ENCODE measurements at places on chromosomes 5 and 9.

GRCh38 chr9:97855899-97856298 is 2.9 kb downstream of the FOXE1 start:
- no peak for DNase-seq

GRCh38 chr5:175850119-175850845 is 21.1 kb upstream of the CPLX2 start:
- no peak for DNase-seq

- DNase-seq, result no peak
These were observed 115.8 kb downstream of the RXRA start for GRCh38 chr9:134442085-134442474.

DNA sequence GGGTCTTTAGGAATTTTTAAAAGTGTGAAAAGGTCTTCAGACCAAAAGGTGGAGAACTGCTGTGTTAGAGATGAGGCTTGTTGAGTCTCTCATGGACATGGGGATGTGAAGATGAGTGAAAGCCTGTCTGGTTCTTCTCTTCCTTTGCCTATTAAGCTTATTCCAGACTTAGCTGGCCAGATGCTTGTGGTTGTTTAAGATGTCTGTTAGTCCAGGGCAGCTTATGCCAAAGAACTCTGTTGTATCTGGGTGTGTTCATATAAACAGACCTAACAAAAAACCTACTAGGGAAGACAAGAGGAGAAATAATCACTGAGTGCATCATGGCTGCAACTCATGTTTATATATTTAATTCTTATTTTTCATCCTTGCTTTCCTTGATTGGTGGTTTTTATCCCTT is 57.5 kb upstream of the NCS1 start:
- no peak for DNase-seq

DNA sequence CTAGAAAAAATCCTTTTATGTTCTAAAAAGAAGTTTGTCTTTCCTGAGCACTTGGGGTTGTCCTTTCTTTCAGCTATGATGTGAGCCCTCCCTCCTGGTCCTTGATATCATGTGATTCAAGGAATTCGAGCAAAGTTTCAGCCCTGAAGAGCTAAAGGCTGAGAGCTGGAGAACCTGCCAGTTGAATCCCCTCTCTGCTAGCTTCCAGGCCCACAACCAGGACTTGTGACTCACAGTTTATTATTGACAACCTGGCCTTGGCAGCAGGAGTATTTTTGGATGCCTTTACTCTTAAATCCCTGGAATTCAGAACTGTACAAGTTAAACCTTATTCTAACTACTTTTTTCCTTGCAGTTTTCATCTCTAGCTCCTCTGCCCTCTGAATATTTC is 182.8 kb downstream of the SPOCK1 start:
- DNase-seq, result no peak

DNA sequence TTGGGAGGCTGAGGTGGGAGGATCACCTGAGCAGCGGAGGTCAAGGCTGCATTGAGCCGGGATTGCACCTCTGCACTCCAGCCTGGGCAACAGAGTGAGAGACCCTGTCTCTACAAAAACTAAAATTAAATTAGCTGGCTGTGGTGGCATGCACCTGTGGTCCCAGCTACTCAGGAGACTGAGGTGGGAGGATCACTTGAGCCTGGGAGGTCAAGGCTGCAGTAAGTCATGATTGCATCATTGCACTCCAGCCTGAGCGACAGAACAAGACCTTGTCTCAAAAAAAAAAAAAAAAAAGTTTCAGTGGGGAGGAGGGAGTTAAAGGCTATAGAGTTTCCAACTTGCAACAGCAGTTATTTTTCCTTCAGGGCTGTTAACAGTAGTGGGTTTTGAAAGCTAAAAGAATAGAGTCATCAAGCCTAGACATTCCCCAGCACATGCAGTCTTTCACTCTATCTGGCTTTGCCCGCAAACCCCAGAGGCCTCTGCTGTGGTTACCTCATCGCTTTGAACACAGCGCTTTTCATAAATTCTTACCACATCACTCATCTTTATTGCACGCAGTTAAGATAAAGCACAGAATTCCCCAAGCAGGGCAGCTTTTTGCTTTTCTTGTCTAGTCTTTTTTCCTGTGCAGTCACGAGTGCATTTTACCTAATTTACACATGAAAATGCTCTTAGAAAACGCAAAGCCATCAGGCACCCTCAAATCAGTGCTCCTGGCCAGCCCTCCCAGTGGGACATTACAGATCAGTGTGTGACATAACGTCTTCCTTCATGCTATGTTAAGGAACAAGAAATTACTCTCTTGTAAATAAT is 8.7 kb upstream of the SLC2A8 start:
- DNase-seq, result peak; percentile 54

GRCh38 chr9:120965344-120966012 is 38.9 kb upstream of the TRAF1 start:
- no peak for DNase-seq

DNA sequence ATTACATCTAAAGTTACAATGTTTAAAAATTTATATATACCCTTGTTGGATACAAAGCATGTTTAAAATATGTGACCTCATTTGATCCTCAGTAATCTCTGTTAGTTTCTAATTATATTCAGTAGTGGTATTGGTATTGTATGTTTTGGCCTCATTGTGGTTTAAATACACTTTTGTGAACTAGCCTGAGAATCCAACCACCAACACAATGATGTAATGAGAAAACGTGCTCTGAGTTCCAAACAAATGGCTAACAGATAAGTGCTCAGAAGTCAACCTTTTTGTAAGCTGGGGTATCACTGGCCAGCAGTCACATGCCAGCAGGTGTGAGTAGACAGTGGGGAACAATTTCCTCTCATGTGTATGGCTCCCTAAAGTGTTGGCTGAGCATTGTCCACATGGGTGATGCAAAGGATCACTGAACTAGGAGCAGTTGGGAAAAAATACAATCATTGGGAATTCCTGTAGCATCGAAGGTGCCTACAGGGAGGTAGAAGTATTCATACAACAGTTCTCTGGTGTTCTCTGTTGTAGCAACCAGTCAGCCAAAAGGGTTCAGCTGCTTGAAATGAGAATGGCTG is 56.1 kb downstream of the DOCK8 start:
- DNase-seq, result no peak

GRCh38 chr9:126781186-126782052 is 23.4 kb upstream of the ZBTB43 start:
- DNase-seq, result peak; percentile 77

- DNase-seq, result no peak
These were observed 624 bp upstream of the RETREG1 start for GRCh38 chr5:16617274-16617968.

- DNase-seq, result no peak
These were observed 16.4 kb downstream of the MFAP3 start for GRCh38 chr5:154055201-154055600.

DNA sequence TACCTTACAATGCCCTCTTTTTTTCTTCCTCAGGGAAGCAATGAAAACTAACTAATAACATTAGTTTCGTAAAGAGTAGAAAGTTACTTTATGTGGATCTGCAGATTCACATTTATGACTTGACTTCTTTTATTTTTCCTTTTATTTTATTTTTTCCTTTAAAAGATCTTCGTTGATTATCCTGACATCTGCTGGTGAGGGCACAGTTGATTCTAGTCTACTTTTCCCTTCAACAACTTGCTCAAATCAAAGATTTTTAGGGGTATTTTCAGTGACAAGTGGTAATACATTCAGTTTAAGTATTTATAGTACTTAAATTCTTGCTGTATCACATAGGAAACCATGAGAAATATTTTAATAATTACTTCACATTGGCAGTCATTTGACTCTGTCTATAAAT is 4.9 kb downstream of the EDIL3 start:
- DNase-seq, result no peak

GRCh38 chr9:99582814-99583213 is 238.9 kb upstream of the NR4A3 start:
- DNase-seq, result no peak

GRCh38 chr9:87675906-87676515 is 49.9 kb upstream of the CTSL start:
- no peak for DNase-seq

- no peak for DNase-seq
These were observed 475.2 kb downstream of the CDK5RAP2 start for GRCh38 chr9:120104771-120105170.

DNA sequence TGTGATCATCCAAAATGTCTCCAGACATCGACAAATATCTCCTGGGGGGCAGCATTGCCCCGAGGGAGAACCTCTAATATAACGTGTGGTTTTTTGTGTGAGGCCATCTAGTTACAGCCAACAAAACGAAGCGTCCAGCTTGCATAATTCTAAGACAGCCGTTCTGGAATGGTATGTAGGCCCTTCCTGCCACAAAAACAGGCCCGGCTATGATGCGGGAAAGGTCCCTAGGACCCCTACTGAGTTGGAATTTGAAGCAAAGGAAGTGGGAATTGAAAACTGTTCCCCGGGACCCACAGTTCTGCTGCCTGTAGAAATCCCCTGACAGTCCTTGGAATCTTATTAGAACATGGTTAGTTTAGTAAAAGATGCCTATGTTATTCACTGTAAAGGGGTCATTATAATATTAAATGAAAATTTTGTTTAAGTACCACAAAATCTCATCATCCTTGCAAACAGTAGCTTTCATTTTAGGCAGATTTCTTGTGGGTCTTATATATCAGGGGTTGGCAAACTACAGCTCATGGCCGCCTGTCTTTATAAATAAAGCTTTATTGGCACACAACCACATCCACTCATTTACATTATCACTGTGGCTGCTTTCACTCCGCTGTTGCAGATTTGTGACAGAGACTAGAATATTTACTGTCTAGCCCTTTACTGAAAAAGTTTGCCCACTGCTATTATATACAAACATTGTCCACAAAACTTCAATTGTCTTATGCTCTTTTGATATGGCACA is 70.7 kb downstream of the MSX2 start:
- DNase-seq, result no peak

- no peak for DNase-seq
These were observed 643 bp downstream of the PLEKHG4B start for GRCh38 chr5:92401-93220.

- DNase-seq, result no peak
These were observed 810.6 kb downstream of the TLE4 start for GRCh38 chr9:80382211-80382891.

- DNase-seq, result no peak
These were observed 76.6 kb downstream of the CD180 start for GRCh38 chr5:67120032-67120431.

DNA sequence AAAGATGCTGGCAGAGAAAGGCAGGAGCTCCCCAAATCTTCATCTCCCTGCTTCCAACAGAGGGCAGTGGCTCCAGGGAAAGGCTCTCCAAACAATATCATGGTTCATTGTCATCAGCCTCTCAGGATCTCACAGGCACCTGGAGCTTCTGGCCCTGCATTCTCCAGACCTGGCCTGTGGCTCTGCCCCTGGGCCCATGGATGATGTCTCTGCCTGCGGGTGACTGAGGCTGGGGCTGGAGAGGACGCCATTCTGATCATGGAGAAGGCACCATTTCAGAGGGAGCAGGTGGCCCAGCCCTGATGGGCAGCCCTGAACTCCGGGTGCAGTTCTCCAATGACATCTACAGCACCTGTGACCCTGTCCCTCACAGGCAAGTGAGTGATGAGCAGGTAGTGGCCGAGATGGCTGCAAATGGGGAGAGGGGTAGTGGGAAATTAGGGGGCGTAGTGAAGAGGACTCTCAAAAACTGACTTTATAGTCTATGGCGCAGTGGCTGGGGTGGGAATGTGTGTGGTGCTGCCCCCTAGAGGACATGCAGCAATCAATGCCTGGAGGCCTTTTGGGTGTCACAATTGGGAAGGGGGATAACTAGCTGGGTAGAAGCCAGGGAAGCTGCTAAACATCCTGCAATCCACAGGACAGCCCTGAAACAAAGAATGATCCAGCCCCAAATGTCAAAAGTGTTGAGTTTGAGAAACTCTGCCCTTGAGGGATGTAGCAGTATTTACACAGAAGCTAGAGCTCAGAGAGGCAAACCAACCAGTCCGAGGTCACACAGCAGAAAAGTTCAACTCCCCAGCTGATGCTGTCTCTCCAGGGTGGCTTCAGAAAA is 3.2 kb downstream of the SH3PXD2B start:
- no peak for DNase-seq

- no peak for DNase-seq
These were observed 310.4 kb downstream of the SLF1 start for GRCh38 chr5:94928891-94929290.

GRCh38 chr9:124074746-124075145 is 63.2 kb downstream of the LHX2 start:
- DNase-seq, result no peak

GRCh38 chr5:68419637-68420452 is 204.3 kb downstream of the PIK3R1 start:
- no peak for DNase-seq

DNA sequence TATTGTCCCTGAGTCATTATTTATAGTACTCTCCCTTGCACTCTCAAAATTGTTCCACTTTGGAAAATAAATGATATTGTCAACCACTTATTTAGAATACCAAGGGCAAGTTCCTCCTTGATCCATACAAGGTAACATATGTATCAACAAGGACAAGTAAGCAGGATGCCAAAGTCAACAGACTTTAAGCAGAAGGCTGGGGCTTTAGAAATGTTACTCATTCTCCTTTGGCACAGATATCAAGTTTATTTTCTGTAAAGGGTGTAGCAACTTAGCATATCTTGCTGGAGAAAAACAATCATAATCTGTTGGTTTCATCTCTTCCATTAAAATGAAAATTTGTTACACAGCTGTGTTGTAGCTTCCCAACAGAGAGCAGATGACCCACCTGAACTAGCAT is 248.7 kb upstream of the SLC30A5 start:
- no peak for DNase-seq

DNA sequence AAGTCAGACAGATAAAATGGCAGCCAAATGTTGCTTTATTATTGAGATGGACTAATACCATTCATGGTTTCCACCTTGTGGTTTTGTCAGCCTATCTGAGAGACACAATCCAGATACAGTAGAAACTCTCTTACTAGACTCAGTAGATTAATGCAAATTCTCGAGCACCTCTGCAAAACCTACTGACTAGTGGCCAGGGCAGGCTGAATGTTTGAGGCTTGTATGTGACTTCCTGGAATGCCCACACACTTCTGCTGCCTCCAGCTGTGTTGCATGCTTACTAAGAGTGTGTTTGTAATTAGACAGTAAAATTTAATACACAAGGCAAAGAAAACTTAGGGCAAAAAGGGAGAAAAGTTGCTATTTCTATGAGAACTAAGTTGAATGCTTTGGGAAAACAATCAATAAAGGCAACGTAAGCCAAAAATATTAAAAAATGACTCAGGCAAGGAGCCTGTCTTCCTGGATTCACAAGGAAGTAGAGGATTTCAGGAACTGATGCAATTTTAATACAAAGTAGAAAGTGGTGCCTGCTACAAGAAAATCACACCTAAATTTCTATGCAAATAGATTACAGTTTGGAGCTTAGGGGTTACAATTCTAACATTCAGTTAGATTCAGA is 30.2 kb upstream of the CCNG1 start:
- no peak for DNase-seq

GRCh38 chr5:159405611-159406031 is 75.3 kb upstream of the IL12B start:
- no peak for DNase-seq

GRCh38 chr5:131644822-131645221 is 9.8 kb upstream of the RAPGEF6 start:
- DNase-seq, result no peak

DNA sequence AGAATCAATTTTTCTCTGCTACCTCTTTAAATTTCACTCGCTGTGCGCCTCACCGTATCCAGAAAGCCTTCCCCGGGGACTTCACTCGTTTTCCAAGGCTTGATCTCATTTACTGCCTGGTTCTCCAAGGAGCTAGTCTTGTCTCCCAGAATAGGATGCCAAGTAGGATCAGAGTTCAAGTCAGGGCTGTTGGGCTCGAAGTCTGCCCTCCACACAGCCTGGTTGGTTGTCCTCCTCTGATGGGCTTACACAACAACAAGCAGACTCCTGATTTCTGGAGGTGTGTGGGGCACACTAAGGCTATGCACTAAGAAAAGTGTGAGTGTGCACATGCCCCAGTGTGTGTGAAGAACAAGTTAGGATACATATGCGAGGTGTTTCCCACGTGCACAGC is 14.0 kb upstream of the TNIP1 start:
- DNase-seq, result no peak

Measured in mucosa of gallbladder (tissue), 1 donor.